ENCODE measurements at places on chromosomes 5 and 9.

- no peak for DNase-seq
Observed at GRCh38 chr9:76161541-76161940, 232.7 kb downstream of the RFK start.

DNA sequence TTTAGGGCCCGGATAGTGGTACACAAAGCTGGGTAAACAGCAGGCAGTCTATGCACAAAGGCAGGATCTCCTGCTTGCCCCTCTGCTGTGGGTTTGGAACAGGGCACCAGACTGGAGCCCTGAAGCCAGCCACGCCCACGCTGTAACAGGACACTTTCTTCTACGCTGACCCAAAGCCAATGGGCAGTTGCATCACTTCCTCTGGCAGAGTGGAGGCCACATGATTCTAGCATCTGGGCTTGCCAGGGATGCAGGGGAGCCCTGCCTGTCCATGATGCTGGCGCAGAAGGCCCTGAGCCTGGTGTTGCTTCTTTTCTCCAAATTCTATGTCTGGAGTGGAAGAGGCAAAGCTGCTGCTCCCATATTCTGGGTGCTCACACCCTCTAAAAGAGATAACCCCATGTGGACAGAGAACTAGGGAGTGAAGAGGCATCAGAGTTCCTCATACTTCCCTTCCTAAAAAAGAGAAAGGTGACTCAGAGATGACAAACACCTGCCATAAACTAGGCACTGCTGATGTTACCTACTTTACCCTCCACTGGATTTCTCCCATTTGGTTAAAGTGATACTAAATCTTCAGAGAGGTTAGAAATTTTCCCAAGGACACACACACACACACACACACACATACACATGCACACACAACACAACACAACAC, 260.3 kb upstream of the KLF4 start:
- DNase-seq, result peak; percentile 92

GRCh38 chr5:122846051-122846550, 688 bp downstream of the SNX24 start:
- peak; percentile 48 for DNase-seq

GRCh38 chr5:96455789-96456188, 22.7 kb upstream of the PCSK1 start:
- no peak for DNase-seq

- DNase-seq, result no peak
Observed at GRCh38 chr9:111427186-111427585, 57.0 kb downstream of the ECPAS start.

- DNase-seq, result no peak
Observed at GRCh38 chr9:133643362-133643755, 7.2 kb downstream of the DBH start.

DNA sequence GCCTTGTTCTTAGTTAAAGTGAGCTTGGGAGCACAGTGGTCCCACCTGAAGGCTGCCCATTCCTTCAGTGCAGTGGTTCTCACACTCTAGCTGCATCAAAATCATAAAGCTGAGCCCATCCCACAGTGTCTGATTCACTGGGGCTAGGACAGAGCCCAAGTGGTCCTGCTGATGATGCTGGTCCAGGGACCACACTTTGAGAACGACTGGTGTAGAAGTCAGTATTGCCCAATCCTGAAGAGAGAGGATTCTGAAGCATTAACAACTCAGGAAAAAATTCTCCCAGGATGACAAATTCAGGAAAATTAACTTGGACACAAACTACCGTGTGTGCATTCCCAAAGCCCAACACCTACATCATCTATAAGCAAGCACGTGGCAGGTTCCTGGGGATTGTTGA, 176.2 kb downstream of the GABBR2 start:
- no peak for DNase-seq

GRCh38 chr5:178502401-178503100, 87.6 kb downstream of the COL23A1 start:
- no peak for DNase-seq

DNA sequence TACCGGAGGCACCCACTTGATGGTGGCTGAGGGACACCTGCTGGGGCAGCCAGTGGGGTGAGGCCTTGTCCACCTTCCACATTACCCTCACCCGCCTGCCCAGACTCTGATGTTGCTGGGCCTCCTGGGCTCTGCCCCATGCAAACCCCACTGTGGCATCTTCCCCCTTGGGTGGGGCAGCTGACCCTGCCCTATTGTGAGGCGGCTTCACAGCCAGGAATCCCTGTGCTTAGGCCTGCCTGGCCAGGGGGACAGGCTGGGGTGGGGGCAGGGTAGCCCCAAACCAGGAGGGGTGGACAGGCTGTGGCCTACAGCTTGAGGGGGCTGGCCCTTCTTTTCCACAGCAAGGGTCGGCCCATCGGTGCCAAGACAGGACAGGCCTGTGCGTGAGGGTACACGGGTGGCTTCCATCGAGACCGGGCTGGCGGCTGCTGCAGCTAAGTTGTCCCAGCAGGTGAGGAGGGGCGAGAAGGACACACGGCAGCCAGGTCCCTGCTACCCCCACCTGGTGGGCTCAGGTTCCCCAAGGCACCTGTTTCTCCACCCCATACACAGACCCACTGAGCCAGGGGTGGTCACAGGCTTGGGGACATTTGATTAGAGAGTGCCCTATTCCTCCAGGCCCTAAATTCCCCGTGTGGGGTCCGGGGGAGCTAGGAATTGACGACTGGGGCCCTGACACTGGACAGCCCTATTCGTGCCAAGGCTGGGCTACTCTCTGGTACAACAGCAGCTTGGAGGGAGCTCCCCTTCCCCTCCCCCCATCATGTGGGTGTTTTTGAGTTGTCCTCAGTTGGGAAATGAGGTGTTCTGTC, 99.2 kb downstream of the PHF2 start:
- no peak for DNase-seq

DNA sequence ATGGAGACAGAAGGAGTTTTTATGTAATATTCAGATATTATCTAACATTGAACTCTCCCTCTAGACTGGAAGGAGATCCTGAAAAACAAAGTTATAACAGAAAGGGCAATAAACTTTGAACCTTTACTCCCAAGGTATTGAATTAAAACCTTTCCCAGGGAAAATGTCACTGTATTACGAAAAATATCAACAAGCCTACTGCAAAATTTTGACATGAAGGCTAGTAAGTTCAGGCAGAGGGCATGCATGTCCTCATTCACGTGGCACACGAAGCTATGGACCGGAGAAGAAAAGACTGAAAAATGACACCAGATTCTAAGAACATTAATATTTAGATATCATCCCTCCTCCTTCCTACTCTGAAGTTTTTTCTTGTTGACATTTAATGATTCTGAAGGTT, 638.8 kb downstream of the LRRC70 start:
- DNase-seq, result no peak

DNA sequence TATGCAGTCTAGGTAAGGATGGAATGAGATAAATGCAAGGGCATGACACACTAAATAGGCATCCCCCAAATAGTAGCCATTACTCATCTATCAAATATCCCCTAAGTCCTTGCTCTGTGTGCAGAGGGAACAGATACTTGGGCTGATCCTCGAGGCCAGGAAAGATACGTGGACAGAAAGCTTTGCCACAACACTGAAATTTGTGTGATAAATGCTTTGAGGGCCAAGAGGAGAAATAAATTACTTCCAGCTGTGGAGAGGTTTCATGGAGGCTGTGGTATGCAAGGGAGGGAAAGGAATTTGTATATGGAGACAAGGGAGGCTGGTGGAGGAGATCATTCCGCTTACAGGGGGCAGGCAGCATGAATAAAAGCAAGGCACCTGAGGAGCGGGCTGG, 18.5 kb downstream of the ATOX1 start:
- DNase-seq, result peak; percentile 50

DNA sequence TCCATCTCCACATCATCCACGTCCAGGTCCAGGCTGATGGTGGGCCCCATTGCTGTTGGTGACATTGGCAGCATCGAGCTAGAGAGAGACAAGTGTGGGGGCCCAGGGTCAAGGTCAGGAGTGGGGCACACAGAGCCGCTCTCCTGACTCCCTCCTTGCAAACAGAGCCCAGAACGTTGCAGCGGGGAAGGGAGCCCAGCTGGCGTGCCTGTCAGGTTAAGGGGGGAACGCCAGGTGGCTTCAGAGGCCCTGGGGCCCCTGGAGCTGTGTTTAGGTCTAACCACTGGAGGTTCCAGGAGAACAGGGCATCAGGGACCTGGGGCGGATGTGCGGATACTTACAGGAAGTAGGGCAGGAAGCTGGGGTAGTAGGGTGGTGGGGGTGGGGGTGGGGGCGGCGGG, 7.5 kb downstream of the RNF44 start:
- DNase-seq, result no peak

DNA sequence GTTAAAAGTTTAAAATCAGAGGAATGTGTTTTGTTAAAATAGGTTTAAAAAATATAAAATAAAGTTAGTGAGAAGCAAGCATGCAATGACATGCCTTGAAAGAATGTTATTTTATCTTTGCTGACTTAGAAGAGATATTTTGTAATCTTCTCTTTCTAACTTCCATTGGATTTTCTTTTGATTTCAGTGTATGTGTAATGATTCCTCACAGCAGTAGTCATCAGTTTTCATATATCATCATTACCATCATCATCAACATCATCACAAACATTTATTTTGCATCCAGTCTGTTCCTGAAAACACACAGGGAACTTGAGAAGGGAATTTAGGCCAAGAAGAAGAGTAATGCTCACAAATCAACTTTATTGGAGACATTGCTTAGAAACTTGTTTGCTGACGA, 699.6 kb downstream of the TAF11L14 start:
- DNase-seq, result no peak

GRCh38 chr9:84163052-84163650, 177.4 kb downstream of the SLC28A3 start:
- no peak for DNase-seq

DNA sequence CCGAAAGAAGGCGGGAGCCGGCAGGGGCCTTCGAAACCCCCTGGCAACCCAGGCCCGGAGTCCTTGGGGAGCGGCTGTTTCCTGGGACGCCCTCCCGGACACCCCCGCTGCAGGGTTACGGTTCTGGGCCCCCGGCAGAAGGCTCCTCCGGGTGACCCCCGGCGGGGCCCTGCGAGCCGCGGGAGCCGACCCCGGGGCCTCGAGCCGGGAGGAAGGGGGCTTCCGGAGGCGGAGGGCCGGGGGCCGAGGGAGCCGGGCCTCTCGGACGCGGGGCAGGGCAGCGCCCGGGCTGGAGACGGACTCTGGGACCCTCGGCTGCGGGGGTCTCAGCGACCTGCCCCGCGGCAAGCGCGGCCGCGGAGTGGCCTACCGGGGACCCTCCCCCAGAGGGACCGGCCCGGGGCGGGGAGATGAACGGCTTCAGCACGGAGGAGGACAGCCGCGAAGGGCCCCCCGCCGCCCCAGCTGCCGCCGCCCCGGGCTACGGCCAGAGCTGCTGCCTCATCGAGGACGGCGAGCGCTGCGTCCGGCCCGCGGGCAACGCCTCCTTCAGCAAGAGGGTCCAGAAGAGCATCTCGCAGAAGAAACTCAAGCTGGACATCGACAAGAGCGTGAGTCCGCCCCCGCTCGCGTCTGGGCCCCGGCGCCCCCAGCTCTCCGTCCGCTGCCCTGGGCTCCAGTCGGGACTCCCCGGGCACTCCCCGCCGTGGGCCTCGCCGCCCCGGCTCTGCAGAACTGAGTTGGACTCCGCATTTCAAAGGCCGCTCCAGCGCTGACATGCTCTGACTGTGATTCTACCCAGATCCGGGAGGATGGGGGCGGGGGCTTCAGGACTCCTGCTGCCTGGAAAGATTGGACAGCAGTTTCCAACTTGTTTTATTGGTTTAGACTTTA, 645 bp downstream of the SAP30L start:
- DNase-seq, result peak; percentile 54

- no peak for DNase-seq
Observed at GRCh38 chr5:42426016-42426415, 2.8 kb downstream of the GHR start.

GRCh38 chr9:21266733-21267484, 27.1 kb upstream of the IFNA14 start:
- no peak for DNase-seq

DNA sequence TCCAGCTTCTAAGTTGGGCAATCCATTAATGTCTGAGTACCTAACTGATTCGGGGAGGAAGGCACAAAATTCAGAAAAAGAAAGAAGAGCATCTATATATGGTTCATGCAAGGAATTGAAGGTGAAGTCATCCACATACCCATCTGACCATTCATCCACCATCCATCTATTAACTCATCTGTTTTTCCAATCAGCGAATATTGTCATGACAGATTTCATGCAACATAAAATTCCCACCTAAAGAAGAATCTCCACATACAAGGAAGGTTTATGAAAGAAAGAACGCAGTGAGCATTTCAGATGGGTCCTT, 164.7 kb downstream of the GRIA1 start:
- no peak for DNase-seq

- DNase-seq, result no peak
Observed at GRCh38 chr5:167921796-167922195, 369.6 kb upstream of the WWC1 start.

- DNase-seq, result no peak
Observed at GRCh38 chr9:70192707-70193106, 66.1 kb upstream of the SMC5 start.

DNA sequence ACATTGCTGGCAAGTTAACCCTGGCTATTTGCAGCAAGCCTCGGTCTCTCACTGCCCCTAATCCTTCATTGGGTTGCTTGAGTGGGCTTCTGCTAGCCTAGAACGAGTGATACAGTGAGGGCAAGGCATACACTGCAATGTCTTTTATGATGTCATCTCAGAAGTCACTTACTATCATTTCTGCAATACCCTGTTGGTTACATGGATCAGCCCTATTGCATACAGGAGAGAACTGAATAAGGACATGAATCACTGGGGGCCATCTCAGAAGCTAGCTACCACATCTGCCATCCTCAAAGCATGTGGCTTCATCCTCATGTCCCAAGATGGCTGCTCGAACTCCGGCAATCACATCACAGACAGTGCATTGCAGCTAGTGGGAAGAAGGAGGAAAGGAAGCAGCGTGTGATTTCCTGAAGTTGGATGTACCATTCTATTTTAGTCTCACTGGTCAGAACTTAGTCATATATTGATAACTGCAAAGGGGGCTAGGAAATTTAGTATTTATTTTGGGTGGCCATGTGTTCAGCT, 33.3 kb upstream of the CDKN2AIPNL start:
- no peak for DNase-seq

DNA sequence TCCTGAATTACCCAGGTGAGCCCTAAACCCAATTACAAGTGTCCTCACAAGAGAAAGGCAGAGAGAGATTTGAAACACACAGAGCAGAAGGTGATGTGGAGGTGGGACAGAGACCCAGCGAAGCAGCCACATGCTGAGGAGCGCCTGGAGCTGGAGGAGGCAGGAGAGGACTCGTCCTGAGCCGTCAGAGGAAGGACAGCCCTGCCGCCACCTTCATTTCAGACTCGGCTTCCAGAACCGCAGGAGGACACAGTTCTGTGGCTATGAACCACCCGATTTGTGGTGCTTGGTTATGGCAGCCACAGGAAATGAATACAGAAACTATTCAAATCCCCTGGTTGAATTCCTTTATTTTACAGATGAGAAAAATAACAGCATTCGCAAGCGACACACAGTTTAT, 16.4 kb upstream of the FBP1 start:
- no peak for DNase-seq

- peak; percentile 65 for DNase-seq
Observed at GRCh38 chr9:81771571-81771970, 82.2 kb upstream of the TLE1 start.
